Activated naive CD4-positive, alpha-beta T cell treated with anti-CD3 and anti-CD28 coated beads for 36 hours (primary cell): ENCODE measurements at places on chromosomes 16 and 17. TPM values are rescaled to one million over a fixed set of nuclear protein-coding genes. Genes with fewer than 3 reads are reported as not detected.

PPL gene
- total RNA-seq = 0.07 TPM

KRT37 gene
- total RNA-seq = not detected

TBCD gene
- total RNA-seq = 71.8 TPM

WSCD1 gene
- total RNA-seq = 1.0 TPM

NCBP3 gene
- total RNA-seq = 33.9 TPM
